Stimulated activated CD8-positive, alpha-beta memory T cell treated with anti-CD3 and anti-CD28 coated beads, Interleukin-2, amount 100 ng/mL, for 1 hour (primary cell): ENCODE measurements at places on chromosomes 1 and 21.

- no peak for DNase-seq
These were observed 54.9 kb downstream of the CAPZB start for GRCh38 chr1:19430121-19431068.

- DNase-seq: no peak
These were observed 224.2 kb upstream of the RUNX1 start for GRCh38 chr21:35273333-35273732.

GRCh38 chr1:55789466-55789865 is 574.3 kb upstream of the USP24 start:
- DNase-seq: no peak

GRCh38 chr1:178434360-178434759 is 62.4 kb downstream of the CLEC20A start:
- DNase-seq: no peak

DNA sequence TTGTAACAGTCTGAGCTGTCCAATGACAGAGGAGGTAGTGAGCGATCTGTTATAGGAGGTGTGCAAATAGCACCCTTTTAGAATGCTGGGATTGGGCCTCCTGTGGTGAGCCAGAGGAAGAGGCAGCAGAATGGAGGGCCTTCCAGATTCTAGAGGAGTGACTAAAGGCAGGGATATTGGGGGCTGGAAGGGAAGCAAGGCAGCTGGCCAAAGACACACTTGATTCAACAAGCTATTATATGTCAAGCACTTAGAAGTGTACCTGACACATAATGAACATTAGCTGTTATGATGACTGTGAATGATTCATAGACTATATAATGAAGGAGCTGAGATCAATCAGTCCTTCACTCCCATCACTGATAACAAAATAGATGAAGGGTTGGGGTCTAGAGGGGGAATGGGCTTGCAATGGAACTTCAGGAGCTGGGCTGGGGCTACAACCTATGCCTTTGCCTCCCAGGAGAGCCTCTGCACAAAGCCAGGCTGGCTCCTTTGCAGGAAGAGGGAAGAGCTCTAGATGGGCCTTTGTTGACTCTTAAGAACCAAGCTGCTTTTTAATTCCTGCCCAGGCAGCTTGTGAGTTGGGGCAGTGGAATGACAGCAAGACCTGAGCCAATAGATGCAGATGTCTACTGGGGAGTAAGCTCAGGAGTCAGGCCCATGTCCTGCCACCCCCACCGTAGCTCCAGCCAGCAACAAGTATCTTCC is 2.3 kb upstream of the MKNK1 start:
- DNase-seq: no peak
